ENCODE measurements at places on chromosomes 2 and 18.

GRCh38 chr2:79219383-79219988 lies 59.9 kb upstream of the REG3A start:
- DNase-seq, result peak; percentile 5

GRCh38 chr2:190641469-190641868 lies 7.4 kb upstream of the NAB1 start:
- no peak for DNase-seq

DNA sequence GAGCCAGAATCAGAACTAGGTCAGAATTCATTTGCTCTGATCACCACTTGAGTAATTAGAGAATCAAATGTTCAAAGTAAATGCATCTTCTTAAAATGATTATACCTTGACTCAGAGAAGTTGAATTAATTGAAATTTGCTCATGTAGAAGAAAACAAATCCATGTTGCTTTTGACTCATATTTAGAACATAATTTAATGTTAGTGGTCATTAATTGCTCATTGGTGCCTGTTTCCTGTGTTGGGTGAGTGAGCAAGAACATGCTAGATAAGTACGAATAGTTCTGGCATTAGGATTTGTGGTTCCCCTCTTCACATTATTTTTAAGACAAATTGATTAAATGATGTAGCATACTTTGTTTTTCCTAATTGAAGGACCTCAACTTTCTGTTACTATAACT lies 19.0 kb downstream of the ACVR2A start:
- DNase-seq, result no peak

GRCh38 chr18:5630057-5630899 lies 86.5 kb upstream of the EPB41L3 start:
- no peak for DNase-seq

DNA sequence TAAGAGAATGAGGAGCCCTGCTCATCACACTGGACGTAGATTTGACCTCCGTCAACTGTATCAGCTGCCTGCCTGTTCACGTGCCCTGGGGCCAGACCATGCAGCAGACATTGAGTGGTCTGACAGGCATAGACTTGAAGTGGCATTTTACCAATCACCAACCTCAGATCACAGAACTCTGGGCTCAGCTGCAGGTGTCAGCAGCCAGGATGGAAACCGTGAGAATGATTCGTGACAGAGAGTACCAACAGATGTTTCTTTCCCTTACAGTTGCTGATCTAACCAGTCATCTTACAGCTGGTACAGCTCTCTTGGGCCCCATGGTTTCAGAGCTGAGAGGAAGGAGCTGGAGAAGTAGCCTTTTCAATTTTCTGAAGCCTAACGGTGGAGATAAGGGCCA lies 148.9 kb downstream of the EN1 start:
- no peak for DNase-seq

DNA sequence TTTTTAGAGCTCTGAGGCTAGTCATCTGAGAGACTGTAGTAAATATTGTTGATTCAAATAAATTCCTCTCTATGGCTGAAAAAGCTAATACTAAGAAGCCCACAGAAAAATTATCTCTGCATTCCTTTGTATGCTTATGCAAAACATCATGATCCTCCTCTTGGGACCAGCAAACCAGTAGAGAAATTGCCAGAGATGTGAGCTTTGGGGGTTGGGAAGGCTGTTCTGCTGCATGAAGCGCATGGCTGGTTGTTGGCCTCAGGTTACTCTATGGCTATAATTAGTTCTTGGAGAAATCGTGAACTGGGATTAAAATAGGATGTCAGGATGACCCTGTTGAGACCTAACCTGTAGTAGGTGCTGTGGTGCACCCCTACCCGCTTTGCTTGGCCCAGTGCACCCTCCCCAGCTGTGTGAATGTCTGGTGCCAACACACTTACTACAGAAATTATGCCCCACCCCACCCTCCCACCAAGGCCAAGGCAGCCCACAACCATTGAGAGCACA lies 35.5 kb upstream of the C1D start:
- DNase-seq, result no peak
